ENCODE measurements at places on chromosomes 4 and X.
A peak's percentile ranks its signal among the peaks of the same experiment; 100 is the strongest.

GRCh38 chrX:17247144-17247543 lies 127.9 kb upstream of the NHS start:
- DNase-seq: no peak

- DNase-seq: no peak
These were observed 37.8 kb downstream of the SORBS2 start for GRCh38 chr4:185774131-185774653.

DNA sequence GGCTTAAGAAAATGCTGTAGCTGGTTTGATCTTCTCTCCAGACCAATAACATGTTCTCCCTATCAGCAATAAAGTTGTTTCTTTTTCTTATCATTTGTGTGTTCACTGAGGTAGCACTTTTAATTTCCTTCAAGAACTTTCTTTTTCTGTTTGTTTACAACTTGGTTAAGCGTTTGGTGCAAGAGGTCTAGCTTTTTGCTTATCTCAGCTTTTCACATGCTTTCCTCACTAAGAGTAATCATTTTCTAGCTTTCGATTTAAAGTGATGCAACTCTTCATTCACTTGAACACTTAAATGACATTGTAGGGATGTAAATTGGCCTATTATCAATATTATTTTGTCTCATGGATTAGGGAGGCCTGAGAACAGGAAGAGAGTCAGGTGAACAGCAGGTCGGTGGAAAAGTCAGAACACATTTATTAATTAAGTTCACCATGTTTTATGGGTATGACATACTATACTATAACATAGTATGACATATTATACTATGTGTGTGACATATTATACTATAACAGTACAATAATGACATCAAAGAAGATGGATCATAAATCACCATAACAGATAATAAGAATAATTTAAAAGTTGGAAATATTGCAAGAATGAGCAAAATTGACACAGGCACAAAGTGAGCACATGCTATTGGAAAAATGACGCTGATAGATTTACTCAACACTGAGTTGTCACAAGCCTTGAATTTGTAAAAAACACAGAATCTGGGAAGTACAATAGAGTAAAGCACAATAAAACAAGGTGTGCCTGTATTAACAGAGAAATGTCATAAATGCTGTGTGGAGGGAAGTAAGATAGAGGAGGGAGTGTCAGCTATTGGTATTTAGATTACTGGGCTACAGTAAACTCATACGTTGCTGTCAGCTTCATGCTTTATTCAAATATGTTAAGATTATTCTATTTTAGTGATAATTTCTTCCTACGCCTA lies 218.6 kb upstream of the SLC7A11 start:
- DNase-seq: no peak

- no peak for DNase-seq
These were observed 13.2 kb upstream of the GAGE10 start for GRCh38 chrX:49290215-49290614.

GRCh38 chrX:43560247-43560946 lies 95.7 kb upstream of the MAOA start:
- no peak for DNase-seq

GRCh38 chr4:1777822-1778641 lies 15.1 kb upstream of the FGFR3 start:
- DNase-seq: peak; percentile 56

GRCh38 chrX:152872522-152872921 lies 25.3 kb upstream of the ZNF185 start:
- DNase-seq: no peak

DNA sequence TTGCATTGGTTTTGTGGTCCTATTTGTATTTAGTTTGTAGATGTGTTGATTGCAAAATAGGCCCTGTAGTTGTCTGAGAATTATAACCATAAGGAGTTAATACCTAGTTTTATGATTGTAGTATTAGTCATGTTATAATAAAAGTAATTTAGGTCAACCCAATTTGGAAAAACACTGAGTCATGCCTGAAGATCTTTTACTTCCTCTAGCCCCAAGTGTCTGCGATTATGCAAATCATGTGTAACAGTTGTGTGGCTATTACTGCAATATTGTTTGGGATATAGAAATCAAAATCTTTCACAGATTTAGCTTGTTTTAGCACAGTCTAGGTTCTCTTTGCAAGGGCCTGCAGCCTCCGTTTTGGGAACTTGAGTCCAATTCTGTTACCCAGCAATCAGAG lies 12.6 kb downstream of the SRD5A3 start:
- no peak for DNase-seq

DNA sequence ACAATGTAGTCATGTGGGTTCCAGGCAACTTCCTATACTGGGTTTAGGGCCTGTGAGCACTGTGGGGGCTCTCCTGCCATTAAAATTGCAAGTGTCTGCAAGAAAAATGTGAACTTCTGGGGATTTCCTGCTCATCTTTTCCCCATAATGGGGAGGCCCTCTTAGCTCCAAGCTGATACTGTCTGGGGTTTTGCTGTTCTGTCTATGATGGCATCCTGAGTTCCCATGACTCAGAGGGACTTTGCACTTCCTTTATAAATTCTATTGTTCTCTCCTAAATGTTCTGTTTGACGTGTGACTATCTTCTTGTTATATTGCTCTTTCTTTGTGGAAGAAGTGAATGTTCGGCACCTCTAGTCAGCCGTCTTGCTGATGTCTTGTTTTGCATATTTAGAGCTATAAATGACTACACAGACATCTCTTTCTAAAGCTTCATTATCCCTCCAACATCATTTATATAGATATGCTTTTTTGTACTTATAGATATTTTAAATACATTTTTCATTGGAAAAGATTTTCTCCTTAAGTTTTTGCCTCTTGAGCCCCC lies 465.8 kb downstream of the NAF1 start:
- DNase-seq: no peak

DNA sequence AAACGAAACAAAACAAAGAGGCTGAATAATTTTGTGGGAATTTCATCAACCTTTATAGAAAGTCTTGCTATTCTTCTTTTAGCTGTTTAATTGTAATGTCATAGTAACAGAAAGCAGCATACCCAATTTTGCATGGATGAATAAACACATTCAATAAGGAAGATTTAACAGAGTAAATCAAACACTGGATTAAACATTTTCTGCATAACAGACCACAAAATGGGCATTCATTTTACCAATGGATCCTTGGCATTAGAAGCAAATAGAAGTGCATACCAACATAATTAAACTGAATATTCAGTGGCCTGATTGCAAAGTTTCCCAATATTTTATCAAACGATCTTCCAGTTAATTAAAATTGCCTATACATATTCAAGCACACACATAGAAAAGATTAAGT lies 4.4 kb upstream of the CHM start:
- no peak for DNase-seq

DNA sequence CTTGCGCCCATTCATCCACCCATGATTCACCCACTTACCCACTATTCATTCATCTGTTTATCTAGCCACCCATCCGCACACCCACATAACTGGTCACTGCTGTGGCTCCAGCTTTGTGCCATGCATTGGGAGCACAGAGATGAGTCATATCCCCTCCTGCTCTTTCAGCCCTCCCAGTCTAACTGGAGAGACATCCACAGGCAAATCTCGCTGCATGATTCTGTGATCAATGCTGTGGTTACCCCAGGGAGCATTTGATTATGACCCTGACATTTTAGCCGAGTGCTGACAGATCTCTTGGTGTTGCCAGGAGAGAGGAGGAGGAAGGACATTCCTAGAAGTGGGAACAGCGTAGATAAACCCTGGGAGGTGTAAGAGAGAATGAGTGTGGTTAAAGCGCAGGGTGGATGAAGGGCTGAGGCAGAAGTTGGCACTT lies 10.4 kb upstream of the PORCN start:
- DNase-seq: no peak

DNA sequence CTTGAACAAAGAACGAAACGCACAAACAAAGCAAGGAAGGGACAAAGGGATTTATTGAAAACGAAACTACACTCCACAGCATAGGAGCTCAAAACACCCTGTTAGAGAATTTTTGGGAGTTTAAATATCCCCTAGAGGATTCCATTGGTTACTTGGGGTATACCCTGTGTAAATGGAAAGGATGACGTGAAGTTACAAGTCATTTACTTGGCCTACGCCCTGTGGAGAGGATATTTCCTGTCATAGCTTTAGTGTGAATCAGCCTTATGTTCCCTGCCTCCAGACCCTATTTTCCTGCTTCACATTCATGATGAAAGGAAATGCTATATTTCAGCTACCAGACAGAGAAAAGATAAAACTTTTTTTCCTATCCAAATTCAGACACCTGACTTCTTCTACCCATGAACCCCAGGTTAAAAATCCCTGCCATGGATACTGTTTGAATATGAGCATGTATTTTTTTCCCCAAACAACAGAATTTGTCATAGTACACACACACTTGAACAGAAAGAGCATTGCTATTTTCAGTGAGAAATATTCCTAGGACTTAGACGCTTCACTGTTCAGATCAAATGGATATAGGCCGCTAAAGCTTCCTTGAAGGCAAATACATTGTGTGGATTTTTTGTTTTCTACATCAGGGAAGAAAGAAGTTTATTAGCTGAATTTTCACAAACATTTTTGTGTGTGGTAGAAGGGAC lies 20.4 kb downstream of the PIN4 start:
- no peak for DNase-seq

- DNase-seq: no peak
These were observed 253.6 kb downstream of the CBLL2 start for GRCh38 chrX:22526339-22526738.

GRCh38 chr4:76090241-76090691 lies 15.8 kb downstream of the ART3 start:
- no peak for DNase-seq

GRCh38 chrX:107484002-107484726 lies 34.7 kb downstream of the FRMPD3 start:
- no peak for DNase-seq

DNA sequence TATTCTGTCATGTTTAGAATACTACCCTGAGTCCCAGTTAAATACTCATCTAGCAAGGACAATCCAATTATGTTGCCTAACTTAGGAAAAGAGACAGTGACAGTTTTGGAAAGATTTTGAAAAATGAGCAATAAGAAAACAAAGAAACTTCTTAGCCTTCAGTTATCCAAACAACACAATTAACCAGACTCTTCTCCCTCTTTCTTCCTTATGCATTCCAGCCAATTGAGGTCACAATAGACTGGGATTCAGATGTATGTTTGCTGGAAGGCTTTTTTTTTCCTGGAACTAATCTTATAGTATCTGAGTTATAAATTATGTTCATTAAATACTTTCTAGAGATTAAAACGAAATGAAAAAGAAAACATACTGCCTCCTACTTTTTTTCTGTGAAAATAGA lies 109.6 kb downstream of the GUCY2F start:
- no peak for DNase-seq

- no peak for DNase-seq
These were observed 29.4 kb downstream of the RAB28 start for GRCh38 chr4:13454786-13455185.

- DNase-seq: no peak
These were observed 460.8 kb downstream of the SLITRK2 start for GRCh38 chrX:146278381-146278780.

- no peak for DNase-seq
These were observed 33.8 kb downstream of the RBBP7 start for GRCh38 chrX:16836371-16836770.

- no peak for DNase-seq
These were observed 218.2 kb downstream of the IDS start for GRCh38 chrX:149286940-149287349.

DNA sequence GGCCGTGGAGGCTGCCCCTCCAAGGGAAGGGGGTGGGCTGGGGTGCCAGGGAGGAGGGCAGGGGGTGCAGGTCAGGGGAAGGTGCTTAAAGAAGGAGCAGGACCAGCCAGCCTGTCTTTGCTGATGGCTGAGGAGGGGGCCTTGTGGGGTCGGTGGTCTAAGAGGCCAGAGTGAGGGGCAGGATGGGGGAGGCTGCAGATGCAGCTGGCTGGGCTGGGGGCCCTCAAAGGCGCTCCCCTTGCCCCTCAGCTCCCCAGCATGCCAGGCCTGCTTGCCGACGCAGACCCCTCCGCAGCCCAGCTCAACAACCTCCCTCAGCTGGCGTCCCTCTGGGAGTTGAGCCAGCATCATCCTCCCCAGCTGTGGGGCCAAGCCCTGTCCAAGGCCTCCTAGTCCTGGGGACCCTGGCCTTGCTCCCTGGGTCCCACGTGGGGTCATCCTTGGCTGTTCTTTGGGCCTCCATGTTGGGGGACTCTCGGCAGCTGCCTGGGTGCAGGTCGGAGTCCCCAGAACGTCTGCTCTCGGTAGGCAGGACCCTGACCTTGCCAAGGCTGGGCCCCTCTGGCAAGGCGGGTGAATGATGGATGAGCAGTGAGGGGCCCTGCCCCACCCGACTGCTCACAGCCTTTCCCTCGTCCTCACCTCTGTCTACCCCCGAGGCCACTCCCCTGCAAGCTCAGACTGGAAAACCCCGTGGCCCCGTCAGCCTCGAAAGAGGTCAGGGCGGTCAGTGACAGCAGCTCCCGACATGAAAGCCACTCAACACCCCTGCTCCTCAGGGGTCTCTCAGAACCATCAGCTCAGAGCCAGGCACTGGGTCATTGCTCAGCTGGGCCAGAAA lies 119.4 kb downstream of the FAM53A start:
- DNase-seq: no peak

DNA sequence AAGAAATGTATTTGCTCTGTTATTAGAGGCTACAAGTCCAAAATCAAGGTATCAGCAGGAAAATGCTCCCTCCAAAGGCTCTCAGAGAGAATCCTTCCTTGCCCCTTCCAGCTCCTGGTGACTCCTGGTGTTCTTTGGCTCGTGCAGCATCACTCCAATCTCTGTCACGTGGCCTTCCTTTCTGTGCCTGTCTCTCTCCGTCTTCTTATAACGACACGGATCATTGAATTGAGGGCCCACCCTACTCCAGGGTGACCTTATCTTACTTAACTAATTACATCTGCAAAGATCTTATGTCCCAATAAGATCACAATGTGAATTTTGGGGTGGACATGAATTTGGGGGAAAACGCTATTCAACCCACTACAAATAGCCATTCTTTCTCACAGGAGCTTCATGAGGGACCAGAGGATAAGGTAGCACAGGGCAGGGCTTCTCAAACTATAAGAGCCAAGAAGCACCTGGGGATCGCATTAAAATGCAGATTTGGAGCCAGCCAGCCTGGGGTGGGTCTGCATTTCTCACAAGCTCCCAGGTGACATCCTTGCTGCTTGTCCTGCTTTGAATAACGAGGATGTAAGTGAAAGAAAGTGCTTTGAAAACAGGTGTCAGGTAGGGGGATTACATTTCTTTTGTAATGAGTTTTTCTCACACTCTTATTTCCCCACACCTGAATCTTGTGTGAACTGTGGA lies 41.9 kb upstream of the APLN start:
- DNase-seq: no peak

- DNase-seq: peak; percentile 67
These were observed 11.4 kb downstream of the KLF3 start for GRCh38 chr4:38675146-38676121.

DNA sequence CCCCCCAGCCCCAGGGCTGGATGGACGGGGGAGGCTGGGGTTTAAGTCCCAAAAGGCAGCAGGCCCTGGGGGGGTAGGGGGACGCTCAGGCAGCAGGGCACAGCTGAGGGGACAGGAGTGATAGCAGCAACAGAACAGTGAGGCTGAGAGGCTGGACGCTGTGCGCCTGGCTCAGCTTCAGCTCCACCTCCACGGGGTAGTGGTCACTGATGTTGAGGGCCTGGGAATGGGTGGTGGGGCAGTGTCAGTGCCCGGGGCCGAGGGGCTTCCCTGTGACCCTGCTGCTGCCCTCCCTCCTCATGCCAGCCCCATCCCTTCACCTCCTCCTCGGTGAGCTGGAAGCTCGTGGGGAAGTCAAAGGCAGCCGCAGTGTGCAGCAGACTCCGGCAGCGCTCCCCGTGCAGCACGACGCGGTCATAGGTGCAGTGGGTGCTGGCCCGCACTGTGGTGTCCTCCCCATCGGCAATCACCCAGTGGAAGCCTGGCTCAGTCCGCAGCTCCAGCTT lies 4.5 kb downstream of the RPL10 start:
- no peak for DNase-seq
